ENCODE measurements at places on chromosomes 4 and X.

- DNase-seq, result peak; percentile 22
These were observed 750 bp downstream of the ARMCX5 start for GRCh38 chrX:102599951-102600579.

- DNase-seq, result no peak
These were observed 5.9 kb upstream of the HAND2 start for GRCh38 chr4:173535957-173536356.

GRCh38 chr4:144817081-144817480 lies 171.1 kb downstream of the HHIP start:
- no peak for DNase-seq

- DNase-seq, result no peak
These were observed 281.1 kb upstream of the ARX start for GRCh38 chrX:25296850-25297249.

GRCh38 chrX:9339603-9340491 lies 125.0 kb upstream of the TBL1X start:
- DNase-seq, result peak; percentile 26

DNA sequence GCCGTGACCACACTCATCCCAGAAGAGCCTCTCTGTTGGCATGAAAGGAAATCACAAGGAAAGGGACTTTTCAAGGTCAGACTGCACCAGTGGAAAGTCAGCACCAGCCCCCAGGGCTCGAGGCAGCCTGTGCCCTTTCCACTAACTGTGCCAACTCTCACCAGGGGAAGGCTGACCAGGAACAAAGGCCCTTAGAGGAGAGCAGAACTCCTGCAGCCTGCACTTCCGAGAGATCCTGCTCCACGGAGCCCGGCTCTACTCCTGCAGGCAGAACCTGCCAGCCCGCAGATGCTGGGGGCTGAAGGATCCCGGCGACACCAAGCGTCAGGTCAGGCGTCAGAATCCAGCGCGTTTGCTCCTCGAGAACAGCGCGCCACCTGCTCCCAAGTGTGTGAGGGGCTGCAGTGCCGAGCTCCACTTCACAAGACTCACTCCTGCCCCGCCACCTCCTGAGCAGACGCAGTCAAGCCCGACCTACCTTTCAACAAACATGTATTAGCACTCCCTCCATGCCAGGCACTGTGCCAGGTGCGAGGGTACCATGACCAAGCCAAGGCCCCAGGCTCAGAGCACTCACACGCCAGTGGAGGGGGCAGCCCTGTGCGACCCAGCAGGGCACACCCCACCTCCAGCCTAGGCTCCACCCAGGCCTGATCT lies 13.6 kb upstream of the HELT start:
- no peak for DNase-seq

- no peak for DNase-seq
These were observed 196.2 kb upstream of the TENT5D start for GRCh38 chrX:80223982-80224579.

DNA sequence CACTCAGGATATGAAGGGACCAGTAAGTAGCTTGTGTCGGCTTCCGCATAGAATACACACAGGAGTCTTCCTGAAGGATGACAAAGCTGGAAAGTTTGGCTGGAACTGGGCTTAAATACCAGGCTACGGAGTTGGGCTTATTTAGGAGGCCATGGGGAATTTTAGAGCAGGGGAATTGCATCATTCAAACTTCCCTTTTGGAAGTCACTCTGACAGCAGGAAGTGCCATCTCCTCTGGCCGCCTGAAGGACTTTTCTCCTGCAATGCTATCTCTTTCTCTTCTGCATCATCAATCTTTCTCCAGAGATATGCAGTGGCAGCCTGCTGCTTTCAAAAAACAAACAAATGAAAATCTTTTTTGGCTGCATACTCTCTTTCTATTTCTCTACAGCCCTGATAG lies 48.4 kb upstream of the PAK3 start:
- DNase-seq, result no peak

- no peak for DNase-seq
These were observed 139.4 kb upstream of the BOD1L1 start for GRCh38 chr4:13766761-13767540.

DNA sequence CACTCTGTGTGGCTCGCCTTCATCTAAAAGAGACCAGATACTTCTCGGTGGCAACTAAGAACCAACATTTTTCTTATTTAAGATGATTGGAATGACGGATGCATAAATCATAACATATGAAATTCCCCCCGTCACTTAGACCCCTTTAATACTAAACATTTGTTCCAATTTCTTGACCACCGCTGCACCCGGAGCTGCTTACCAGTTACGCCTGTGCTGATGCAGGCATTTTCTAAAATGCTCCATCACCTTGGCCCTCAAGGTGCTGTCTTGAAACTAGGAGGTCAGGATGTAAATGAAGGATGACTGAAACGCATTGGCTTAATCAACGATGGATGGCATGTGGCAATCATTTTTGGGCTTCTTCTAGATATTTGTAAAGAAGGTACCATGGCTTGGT lies 130.0 kb downstream of the CPZ start:
- DNase-seq, result no peak

GRCh38 chr4:57075367-57075766 lies 34.8 kb downstream of the IGFBP7 start:
- no peak for DNase-seq

- no peak for DNase-seq
These were observed 791.5 kb upstream of the LCORL start for GRCh38 chr4:18813055-18813454.

- DNase-seq, result no peak
These were observed 176.5 kb downstream of the QDPR start for GRCh38 chr4:17335371-17335770.

DNA sequence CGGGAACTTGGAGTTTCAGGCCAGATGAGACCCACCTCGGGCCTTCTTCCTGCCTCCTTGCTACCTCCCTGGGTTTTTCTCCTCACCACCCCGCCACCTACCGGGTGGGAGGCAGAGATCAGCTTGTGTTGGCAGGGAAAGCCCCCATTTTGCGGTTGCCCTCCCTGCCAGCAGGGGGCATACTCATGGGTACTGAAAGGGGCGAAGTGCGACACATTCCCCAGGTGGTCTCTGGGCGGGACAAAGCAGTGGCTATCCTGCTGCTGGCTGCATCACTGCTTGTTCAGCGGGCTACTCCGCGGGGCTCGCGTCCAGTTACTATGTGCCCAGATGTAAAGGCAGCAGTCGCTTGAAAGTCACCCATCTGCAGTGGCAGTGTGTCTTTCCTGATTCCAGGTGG lies 330.3 kb downstream of the PDHA2 start:
- no peak for DNase-seq

DNA sequence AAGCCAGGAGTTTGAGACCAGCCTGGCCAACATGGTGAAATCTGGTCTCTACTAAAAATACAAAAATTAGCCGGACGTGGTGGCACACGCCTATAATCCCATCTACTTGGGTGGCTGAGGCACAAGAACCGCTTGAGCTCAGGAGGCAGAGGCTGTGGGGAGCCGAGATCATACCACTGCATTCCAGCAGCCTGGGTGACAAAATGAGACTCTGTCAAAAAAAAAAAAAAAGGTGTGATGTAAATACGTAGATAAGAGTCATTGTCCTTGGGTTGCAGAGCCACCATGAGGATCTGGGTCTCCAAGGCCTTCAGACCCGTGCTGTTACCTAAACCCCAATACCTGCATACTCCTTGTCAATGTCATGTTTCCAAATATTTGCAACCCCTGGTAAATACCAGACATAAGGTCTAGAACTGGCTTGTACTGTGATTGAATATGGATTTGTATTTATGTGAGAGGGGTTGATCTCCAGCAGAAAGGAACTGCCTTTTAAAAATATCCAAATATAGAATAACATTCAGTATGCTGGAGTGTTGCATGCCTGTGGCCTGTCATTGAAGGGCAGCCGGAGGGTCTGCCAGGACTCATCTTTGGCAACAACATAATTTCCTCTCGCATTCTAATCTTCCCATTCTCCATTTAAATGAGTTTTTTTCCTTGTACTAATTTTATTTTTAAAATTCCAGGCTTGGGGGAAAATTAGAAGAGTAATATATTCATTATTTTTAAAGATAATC lies 40.4 kb downstream of the ATXN3L start:
- peak; percentile 56 for DNase-seq

DNA sequence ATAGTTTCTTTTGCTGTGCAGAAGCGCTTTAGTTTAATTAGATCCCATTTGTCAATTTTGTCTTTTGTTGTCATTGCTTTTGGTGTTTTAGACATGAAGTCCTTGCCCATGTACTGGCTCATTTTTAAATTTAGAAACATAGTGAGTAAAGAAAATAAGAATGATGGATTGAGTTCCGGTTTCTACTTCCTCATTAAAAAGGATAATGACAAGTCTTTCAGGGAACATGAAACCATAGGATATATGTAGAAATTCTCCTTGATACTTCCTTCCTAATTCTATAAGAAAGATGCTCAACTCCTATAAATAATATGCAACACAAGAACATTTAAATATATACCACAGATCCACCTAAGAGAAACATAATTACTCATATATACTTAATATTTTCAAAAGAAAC lies 240.9 kb downstream of the BANK1 start:
- DNase-seq, result no peak

- DNase-seq, result no peak
These were observed 4.7 kb downstream of the GK2 start for GRCh38 chr4:79403356-79403755.

DNA sequence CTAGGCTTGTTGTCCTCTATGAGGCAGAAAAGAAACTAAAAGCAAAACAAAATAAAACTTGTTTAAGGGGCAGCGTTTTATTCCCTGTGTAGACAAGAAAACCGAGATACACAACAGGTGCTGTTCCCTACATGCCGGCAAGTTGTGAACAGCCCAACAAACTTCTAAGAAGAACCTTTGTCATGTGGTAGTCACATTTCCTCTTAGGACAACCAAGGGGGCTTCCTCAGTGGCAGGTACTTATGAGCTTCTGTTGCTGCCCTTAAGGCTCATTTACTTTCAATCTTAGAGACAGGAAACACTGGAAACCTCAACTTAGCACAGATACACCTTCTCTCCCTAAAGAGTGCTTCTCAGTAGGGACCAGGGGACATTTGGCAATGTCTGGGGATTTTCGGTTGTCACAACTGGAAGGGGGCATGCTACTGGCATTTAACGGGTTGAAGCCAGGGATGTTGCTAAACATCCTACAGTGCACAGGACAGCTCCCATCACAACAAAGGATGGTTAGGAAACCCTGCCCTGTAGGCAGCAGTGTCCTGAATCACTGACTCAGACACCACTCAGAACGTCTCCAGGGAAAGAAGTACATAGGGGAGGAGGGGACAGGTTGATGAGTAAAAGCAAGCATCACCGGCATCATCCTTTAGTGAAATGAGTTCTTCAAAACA lies 111.0 kb downstream of the ASB9 start:
- DNase-seq, result no peak

- DNase-seq, result no peak
These were observed 956.2 kb upstream of the DIAPH2 start for GRCh38 chrX:95728446-95728845.

GRCh38 chr4:156475322-156475721 lies 496.3 kb downstream of the PDGFC start:
- peak; percentile 78 for DNase-seq

DNA sequence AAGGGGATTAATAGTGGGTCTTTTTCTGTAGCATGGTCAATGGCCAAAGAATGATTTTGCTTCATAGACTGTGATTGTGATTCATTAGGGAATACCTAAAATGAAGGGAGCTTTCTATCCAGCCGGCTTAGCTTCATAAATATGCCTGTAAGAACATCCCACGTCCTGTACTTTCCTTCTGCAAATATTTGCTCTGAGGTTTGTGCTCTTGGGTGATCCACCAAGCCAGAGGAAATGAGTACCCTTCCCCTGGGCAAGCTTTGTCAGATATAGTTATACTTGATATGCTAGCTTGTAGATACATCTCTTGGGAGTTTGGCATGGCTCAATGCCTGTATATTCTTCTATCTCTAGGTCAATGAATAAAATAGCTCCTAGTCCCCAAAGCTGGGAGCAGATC lies 28.2 kb upstream of the SPARCL1 start:
- DNase-seq, result no peak

- peak; percentile 66 for DNase-seq
These were observed 49.4 kb downstream of the RTL9 start for GRCh38 chrX:110407910-110408545.

- no peak for DNase-seq
These were observed 25.3 kb downstream of the ARSF start for GRCh38 chrX:3066555-3066954.

GRCh38 chr4:42397635-42398170 lies 415 bp downstream of the SHISA3 start:
- peak; percentile 15 for DNase-seq

- DNase-seq, result no peak
These were observed 92.9 kb downstream of the FNIP2 start for GRCh38 chr4:158861766-158862165.

GRCh38 chrX:11336201-11336600 lies 43.0 kb downstream of the AMELX start:
- no peak for DNase-seq

DNA sequence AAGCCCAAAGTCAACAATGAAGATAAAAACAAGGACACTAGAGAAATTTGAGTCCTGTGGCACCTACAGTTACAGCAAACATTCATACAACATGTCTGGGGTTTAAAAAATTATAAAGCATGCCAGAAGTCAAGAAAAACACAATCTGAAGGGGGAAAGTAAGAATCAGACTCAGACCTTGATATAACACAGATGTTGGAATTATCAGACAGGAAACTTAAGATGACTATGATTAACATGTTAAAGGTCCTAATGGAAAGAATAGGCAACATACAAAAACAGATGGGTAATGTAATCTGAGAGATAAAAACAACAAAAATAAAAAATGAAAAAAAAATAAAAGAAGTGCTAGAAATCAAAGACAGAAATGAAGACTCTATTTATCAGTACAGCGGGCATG lies 446.5 kb downstream of the SPRY1 start:
- peak; percentile 51 for DNase-seq

GRCh38 chr4:153789741-153790499 lies 1.0 kb upstream of the SFRP2 start:
- peak; percentile 22 for DNase-seq

- DNase-seq, result no peak
These were observed 253.5 kb upstream of the GATB start for GRCh38 chr4:152014280-152014679.

DNA sequence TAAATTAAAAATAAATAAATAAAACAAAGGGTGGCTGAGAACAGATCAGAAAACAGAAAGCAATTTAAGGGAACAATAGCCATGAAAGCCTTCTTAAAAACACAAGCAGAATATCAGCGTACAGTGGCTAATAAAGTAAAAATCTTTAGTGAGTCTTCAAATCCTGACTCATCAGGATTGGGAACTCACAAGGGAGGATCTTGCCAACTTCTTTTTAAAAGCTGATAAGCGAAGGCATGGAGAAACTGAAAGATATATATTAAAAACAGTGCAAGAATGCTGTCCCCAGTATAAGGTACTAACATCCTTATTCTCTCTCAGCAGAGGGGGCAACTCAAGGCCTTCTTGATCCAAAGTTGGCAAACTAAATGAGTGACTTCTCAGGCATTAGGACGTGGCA lies 180.1 kb downstream of the DHX15 start:
- DNase-seq, result no peak

Measured in fibroblast of skin of scalp (primary cell).